ENCODE measurements at places on chromosomes 3 and 15.

DNA sequence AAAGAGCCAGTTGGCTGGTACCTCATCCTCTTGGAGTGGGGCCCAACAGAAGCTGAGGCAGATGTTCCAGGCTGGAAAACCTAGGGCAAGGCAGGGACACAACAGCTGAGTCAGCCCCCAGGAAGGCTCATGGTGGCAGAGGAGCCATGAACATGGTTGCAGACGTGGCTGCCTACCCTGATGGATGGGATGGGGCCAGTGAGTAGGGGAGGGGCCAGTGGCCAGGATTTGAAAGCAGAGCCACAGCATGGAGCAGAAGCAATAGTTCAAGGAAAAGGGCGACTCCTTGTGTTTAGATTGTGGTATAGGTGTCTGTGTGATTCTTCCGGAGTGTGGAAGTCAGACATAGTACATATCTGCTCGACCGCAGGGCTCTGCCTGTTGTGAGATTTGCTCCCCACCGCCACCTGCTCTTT, 24.2 kb downstream of the PXYLP1 start:
- DNase-seq: no peak

GRCh38 chr3:87268646-87269211, 7.7 kb downstream of the POU1F1 start:
- peak; percentile 39 for DNase-seq

DNA sequence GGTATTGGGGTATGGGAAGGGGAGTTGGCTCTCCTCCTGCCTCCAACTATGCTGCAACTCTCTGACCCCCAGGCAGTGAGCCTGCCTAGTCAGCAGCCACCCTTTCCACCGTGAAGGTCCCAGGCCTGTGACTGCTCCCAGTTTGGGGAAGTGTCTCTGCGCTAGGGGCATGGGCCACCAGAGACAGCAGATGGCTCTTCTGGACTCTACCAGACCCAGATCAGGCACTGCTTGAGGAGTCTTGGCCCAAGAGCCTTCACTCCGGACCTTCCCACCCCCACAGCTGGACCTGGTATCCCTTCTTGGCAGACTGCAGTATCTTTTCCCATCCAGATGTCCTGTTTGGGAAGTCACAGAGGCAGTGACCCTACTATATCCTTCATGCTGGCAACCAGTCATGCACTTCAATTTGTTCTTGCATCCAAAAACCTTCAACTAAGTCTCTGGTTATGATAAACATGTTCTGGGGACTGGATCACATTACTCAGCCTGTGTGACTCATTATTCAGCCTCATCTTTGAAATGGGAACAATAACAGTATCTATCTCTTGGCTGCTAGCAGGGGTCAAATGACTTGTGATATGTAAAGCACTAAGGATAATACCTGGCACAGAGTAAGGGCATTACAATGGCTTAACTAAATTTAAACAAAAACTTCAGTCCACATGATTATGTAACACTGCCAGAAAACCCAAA, 62.7 kb downstream of the POMGNT2 start:
- DNase-seq: no peak

- DNase-seq: peak; percentile 3
Observed at GRCh38 chr3:176296066-176296597, 901.1 kb downstream of the TBL1XR1 start.

DNA sequence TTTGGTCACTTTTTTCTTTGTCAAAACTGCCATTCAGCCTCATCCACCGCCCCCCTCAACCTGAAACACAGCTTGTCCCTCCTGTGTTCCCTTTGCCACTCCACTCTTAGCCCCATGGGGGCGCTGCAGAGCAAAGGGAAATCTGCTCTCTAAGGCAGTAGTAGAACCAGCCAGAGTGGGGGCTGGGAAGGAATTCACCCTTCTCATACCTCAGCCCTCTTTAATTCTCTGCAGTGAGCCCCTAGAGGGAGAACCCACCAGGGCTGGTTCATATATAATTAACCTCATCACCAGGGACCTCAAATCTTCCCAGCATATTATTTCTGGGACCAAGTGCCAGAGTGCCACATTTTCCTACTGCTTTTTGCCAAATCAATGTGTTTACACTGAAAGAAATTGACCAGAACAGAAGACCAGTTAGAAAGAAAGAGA, 2.8 kb upstream of the BCL6 start:
- DNase-seq: peak; percentile 62

GRCh38 chr3:134863915-134864314, 68.9 kb downstream of the EPHB1 start:
- DNase-seq: no peak

DNA sequence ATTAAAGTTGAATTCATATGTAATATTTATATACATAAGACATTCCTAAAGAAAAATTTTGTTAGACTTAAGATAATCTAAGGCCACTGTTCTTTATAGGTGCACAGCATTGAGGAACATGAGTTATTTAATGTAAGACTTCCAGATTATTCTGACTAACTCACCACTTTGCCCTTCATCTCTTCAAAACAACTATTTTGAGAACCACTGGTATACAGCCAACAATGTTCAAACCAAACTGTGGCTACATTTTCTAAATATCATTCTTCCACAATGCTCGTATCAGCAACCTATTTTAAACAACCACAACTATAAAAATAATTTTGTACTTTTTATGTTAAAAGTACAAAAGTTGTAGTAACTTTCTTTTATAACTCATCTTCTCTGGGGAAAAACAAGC, 199.8 kb upstream of the ALCAM start:
- DNase-seq: peak; percentile 53

GRCh38 chr3:4724051-4724629, 231.0 kb downstream of the ITPR1 start:
- no peak for DNase-seq

DNA sequence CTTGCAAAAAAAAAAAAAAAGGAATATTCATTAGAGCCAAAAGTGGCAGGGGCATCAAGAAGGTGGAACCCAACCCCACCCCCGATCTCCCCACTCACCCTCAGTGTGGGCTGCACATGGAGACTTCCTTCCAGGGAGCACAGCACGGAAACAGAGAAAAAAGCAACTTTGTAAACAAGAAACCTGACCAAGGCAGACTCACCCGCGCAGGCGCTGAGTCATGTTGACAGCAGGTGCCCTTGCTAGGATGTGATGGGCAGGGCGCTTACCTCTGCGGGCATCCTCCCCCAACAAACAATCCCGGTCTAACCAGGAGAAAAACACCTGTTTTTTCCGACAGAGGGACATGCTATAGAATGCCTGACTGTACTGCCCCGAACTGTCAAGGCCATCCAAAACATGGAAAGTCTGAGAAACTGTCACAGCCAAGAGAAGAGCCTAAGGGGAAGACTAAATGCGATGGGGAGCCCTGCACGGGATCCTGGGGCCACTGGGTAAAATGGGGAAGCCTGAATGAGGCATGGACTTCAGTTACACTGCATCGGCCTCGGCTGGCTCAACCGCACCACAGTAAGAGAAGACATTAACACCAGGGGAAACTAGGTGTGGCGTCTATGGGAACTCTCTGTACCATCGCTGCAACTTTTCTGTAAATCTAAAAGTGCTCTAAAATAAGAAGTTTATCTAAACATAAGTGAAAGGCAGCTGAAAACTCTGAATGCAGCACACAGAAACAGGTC, 66.7 kb upstream of the GATA2 start:
- DNase-seq: no peak

GRCh38 chr3:150635526-150635925, 32.4 kb downstream of the SELENOT start:
- DNase-seq: peak; percentile 6

GRCh38 chr3:155293516-155293915, at the start of gene STRIT1:
Gene STRIT1, minus strand, starts transcription at chr3:155293683.
- no peak for DNase-seq

DNA sequence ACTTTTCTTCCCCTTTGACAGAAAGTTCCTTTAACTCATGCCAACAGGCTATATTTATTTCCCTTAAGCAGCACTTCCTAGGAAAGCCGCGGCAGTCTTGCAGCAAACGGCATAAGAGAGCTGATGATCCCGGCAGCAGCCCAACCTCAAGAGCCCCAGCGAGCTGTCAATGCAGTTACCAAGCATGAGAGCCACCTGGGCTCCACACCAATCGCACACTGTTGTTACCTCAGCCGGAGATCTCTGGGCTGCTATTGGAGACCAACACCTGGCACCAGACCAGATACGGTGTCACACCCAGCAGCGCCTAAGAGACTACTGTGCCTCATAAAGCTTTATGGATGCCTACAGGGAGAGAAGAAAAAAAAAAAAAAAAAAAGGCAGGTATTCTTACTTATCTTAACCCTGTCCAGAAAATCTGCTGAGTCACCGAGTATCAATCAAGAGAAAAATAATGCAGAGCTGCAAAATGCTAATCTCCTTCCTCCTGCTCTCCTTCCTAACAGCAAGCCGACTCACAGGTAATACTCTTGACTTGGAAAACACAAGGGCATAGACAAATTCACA, 11.7 kb downstream of the ABCC5 start:
- peak; percentile 64 for DNase-seq

DNA sequence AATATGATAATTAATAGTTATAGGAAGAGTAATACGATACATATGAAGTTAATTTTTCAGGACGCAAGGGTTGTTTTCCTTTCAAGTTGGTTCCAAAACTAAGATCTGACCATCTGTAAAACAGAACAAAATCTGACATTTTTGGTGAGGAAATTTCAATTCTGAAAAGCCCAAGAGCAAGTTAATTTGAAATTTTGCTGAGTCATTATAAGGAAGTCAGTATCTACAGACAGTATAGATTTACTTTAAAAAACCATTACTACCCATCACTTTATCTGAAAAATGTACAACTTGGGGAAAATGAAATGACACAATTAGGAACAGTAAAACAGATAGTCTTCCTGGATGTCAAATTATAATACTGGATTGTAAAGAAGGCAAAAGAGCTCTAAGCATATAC, 12.5 kb downstream of the INTS14 start:
- no peak for DNase-seq

DNA sequence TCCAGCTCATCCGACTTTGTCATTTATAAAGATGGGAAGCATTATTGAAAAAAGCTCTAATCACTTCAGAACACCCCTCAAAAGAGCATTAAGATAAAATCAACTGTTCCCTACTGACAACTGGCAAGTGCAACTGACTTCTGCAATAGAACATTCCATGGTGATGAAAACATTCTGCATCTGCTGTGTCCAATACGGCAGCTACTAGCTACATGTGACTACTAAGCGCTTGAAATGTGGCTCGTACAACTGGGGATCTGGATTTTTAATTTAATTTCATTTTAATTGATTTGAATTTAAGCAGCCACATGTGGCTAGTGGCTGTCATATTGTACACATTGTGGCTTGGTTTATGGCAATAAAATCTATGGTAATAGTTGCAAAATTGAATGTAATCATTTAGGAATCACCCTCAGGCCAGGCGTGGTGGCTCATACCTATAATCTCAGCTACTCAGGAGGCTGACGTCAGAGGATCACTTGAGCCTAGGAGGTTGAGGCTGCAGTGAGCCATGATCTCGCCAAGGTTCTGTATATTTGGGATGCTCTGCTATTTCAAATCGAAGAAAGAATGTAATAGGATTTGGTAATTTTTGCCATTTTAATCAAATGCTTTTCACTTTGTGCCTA, 390.3 kb downstream of the GABRB3 start:
- no peak for DNase-seq

DNA sequence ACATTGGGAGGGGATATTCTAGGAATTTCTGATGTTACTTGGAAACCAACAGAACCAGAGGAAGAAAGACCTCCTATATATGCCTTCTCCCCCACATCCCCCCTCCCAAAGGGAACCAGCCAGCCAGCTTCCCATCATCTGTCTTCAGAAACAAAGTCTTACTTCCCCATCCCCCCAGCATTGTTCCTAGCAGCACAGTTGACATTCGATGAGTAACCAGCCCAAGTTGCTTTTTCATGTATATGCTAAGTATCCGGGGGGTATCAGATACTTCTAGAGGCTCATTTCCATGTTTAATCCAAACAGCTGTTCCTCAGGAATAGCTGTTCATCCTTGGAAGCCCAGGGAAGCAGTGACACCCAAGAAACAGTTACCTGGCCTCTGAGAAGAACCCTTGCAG, 16.0 kb downstream of the RMDN3 start:
- DNase-seq: no peak

GRCh38 chr3:189267981-189268613, 96.3 kb downstream of the TPRG1 start:
- peak; percentile 8 for DNase-seq

DNA sequence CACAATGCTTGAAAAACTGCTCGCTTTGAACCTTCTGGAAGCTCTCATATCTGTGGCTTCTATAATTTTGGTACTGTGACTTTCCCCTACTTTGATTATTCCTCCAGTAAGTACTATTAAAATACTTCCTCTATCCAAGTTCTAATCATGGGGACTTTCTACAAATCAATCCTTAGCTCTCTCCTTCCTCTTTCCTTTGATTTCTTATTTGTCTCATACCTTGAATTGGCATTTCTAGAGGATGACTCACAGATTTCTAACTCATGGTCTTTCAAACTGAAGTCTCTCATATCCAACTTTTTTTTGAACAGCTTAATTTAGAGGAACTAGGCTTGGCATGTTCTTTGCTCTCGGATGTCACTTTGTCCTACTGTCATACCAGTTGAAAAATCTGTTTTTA, 241.8 kb downstream of the TBC1D5 start:
- DNase-seq: no peak

DNA sequence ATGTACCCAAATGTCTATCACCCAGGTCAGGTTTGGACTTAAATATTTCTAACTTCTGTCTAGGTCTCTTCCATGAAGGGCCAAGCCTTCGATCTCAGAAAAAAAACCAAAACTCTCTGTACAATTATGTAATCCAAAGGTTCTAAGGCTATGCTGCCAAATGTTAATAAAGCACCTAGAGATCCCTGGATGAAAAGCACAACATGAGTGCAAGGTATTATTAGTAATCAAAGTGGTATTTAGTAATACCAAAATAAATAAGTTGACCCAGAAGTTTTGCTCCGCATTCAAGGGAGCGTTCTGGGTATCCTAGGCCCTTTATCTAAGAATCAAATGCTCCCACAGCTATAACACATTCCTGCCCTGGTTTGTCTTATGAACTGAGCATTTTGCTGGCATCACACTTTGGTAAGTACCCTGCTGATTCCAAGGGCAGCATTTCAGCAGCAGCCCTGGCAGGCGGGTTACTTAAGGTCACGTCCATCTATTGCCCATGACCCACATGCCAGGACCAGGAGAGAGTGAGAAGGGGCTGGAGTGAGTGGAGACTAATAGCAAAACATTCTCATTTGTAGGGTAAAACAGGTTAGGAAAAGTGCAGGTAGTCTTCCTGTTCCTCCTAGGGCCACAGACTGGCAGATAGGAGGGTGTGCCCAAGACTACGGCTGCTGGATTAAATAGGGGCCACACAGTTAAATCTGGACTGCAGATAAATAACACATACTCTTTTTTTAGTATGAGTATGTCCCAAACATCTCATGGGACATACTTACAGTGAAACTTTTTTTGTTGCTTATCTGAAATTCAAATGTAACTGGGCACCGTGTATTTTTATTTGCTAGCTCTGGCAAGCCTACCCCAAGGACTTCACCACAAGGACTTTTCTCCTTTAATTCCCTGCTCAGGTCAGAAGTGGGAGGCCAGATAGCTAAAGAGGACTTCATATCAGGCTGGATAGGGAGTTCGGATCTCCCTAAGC, 76.0 kb upstream of the SNRK start:
- DNase-seq: no peak

GRCh38 chr15:90701048-90701447, 16.1 kb upstream of the BLM start:
- DNase-seq: no peak

GRCh38 chr3:183975981-183976662, 41.6 kb downstream of the ABCC5 start:
- DNase-seq: peak; percentile 46

Data from fibroblast of lung (primary cell).